ENCODE measurements at places on chromosomes 7 and 10.

- DNase-seq, result no peak
- peaks cover 9% of the 10 kb centered on the region for H3K4me1 ChIP-seq
- no peaks in the 10 kb centered on the region for H3K36me3 ChIP-seq
- no peak overlapping the region for H3K27ac ChIP-seq
These were observed 3.4 kb downstream of the ADCYAP1R1 start for GRCh38 chr7:31055471-31055870.

GRCh38 chr7:68276725-68277124, 1280.1 kb downstream of the TYW1 start:
- peaks cover 8% of the 10 kb centered on the region for H3K4me1 ChIP-seq
- DNase-seq, result no peak
- H3K27ac ChIP-seq, result no peak overlapping the region
- peaks cover 8% of the 10 kb centered on the region for H3K27me3 ChIP-seq

DNA sequence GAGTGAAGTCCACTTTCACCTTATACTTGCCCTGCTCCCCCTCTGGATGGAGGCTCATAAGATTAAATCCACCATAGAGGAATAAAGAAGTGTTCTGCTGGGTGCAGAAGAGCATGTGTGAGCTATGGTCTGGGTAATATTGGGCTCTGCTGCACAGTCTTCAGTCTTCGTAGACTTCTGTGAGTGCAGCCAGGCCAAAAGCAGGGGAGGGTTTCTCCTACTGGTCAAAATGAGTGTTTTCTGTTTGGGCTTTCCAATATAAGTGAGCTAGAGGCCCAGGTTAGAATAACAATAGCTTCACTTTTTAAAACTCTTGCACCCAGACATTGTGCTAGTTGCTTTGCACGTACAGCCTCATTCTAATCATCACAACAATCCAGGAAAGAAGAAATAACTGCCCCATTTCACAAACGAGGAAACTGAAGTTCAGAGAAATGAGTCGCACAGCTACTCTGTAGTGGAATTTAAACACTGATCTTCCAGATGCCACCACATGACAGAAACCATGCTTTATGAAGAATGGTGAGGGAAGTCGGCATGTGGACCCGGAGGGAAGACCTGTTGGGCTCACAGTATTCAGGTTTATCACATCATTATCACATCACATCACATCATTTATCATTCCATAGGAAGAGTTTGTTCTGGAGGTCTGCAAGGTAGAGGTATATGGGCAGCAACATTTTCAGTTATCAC, 23.8 kb upstream of the MSMB start:
- no peaks in the 10 kb centered on the region for H3K36me3 ChIP-seq
- no peaks in the 10 kb centered on the region for H3K27me3 ChIP-seq
- no peak for DNase-seq
- no peak overlapping the region for H3K4me3 ChIP-seq
- H3K4me1 ChIP-seq, result no peaks in the 10 kb centered on the region
- H3K27ac ChIP-seq, result no peak overlapping the region

DNA sequence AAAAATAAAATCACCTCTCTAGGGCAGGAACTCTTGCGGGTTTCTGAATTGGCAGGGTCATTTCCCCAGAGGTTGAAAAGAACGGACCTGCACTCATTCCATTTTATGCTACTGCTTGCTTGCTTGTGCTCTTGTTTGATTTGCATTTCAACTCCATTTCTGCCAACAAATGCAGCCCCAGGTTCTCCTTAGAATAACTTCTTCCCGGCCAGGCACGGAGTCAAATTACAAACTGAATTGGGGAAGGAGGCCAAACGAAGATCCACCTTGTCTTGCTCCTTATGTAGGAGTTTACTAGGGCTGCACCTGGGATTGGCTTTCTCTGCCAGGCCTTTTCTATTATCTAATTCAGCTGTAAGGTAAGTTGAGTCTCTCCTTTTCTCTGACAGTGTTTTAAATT, 79.6 kb downstream of the HGF start:
- H3K36me3 ChIP-seq, result no peaks in the 10 kb centered on the region
- DNase-seq, result peak; percentile 1
- peaks cover 36% of the 10 kb centered on the region for H3K4me1 ChIP-seq
- peaks cover 3% of the 10 kb centered on the region for H3K27me3 ChIP-seq

GRCh38 chr10:114349522-114350215, 54.6 kb downstream of the AFAP1L2 start:
- no peak for DNase-seq
- no peaks in the 10 kb centered on the region for H3K36me3 ChIP-seq
- H3K27ac ChIP-seq, result peak overlapping the region; percentile 78
- no peaks in the 10 kb centered on the region for H3K27me3 ChIP-seq

GRCh38 chr7:148772297-148773089, 73.8 kb downstream of the CUL1 start:
- H3K27me3 ChIP-seq, result no peaks in the 10 kb centered on the region
- peaks cover 27% of the 10 kb centered on the region for H3K4me1 ChIP-seq
- peak overlapping the region; percentile 52 for H3K27ac ChIP-seq
- H3K36me3 ChIP-seq, result peaks cover 49% of the 10 kb centered on the region
- no peak overlapping the region for H3K4me3 ChIP-seq

GRCh38 chr10:80455461-80456349, 1.6 kb downstream of the TSPAN14 start:
- DNase-seq, result no peak
- peaks cover 50% of the 10 kb centered on the region for H3K4me1 ChIP-seq
- H3K4me3 ChIP-seq, result peak overlapping the region; percentile 97
- no peaks in the 10 kb centered on the region for H3K36me3 ChIP-seq

- no peak overlapping the region for H3K27ac ChIP-seq
- H3K27me3 ChIP-seq, result peaks cover 30% of the 10 kb centered on the region
- no peak for DNase-seq
- H3K4me1 ChIP-seq, result peaks cover 24% of the 10 kb centered on the region
- no peaks in the 10 kb centered on the region for H3K36me3 ChIP-seq
These were observed 13.9 kb downstream of the ARHGAP22 start for GRCh38 chr10:48590945-48591344.

DNA sequence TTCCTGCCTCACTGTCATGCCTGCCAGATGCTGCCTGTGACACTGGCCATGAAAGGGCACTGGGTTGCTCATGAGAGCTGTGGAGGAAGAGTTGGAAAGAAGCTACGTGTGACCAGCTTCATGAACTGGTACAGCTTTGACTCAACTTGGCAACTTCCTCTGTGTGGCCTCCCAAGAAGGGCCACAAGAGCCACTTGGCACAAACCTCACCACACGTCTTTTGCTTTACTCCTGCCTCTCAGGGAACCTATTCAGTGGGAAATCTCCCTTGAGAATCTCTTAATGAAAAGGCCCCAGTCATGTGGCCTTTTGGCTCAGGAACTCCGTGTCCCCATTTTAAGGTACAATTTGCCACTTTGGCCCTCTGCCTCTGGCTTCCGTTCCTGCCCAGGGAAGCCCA, 54.5 kb downstream of the FRMD4A start:
- H3K4me1 ChIP-seq, result peaks cover 14% of the 10 kb centered on the region
- H3K36me3 ChIP-seq, result no peaks in the 10 kb centered on the region
- no peak overlapping the region for H3K4me3 ChIP-seq
- no peak overlapping the region for H3K27ac ChIP-seq

DNA sequence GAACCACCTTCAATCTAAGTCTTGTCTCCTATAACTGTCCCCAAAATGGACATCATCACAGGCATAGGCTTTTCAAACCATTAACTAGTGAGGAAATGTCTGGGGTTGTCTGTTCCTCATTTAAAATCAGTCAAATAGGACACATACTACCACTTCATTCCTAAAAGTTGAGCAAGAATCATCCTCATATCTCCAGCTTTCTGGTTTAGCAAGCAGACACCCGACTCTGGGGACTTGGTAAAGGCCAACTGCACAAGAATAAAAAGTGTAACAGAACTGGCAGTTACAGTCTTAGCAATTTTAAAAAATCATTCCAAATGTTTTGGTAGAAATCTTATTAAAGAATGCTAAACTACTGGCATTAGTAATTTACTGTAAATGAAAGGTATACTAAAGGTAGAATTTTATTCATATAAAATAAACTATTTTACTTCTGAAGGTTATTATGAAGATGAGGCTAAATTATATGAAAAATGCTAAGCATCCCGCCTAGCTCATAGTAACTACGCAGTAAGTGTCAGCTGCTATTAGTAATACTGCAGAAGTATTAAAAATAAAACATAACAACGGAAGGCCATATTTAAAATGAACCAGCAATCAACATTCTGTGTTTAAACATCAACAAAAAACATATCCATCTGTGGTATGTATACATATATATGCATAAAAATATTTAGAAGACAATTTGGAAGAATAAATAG, 60.8 kb downstream of the ZNF438 start:
- H3K27ac ChIP-seq, result no peak overlapping the region
- peaks cover 30% of the 10 kb centered on the region for H3K4me1 ChIP-seq
- H3K36me3 ChIP-seq, result no peaks in the 10 kb centered on the region
- peaks cover 2% of the 10 kb centered on the region for H3K27me3 ChIP-seq

DNA sequence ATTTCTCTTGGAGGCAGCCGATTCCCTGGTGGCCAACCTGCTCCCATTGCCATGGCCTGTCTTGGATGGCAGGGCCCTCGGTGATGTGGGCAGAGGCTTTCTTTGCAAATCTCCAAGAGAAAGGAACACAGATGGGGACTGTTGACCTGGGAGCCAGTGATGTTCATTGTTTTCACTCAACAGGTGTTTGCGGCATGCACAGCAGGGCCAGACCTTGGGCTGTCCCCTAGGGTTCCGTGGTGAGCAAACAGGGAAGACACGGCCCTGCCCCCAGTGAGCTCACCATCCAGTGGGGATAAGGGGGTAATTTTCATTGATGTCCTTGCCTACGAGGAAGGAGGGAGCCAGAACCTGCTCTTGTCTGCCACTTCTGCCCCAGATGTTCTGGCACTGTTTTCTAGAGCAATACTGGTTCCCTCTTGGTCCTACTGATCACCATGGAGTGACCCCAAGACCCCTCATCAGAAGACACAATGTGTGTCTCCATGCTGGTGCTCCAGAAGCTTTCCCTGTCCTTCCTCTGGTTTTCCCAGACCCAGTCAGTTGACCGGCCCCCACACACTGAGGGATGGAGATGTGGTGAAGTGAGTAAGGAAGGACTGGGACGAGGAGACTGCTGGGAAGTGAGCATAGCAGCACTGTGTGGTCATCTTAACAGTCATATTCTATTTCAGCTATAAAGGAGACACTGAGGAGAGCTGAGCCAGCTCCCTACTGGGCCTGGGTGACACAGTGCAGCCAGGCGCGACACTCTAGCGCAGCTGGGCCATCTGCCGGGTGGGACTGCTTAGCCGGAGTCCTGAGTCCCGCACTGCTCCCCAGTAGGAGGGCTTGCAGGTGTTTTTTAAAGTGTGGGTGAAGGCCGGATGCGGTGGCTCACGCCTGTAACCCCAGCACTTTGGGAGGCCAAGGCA, 20.4 kb upstream of the FIGNL1 start:
- H3K4me3 ChIP-seq, result no peak overlapping the region
- no peak overlapping the region for H3K27ac ChIP-seq
- DNase-seq, result no peak

DNA sequence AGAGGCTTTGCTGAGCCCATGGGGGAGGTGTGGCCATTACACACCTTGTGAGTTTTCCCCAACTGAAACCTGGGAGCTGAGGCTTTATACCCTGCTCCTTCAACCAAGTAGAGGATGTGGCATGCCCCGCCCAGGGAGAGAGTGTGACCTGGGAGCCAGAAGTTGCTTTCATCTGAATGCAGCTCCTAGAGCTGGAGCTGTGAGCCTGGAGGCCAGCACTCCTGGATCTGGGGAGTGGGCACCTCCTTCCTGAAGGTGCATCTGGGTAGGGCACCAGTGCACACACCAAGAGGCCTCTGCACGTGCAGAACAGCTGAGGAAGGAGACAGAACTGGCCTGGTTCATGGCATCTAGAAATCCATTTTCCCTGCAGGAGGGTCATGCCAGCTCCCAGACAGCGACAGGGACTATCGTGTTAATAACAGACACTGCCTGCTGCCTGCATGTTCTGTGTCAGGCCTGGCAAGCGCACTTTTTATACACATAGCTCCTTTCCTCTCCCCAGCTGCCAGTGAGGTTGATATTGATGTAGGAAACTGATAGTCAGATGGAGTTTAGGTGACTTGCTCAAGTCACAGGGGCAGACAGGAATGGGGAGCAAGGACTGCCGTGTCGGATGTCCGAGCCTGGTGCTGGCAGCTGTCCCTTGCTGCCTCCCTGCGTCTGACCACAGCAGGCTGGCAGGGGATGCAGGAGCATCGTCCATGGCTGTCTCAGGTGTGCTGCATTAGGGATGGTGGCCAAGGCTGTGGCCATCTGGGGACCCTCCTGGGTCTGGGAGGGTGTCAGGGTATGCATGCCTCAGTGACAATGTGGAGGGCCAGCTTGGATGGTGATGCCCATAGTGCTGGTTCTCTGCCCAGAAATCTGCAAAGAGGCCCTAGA, 189.9 kb upstream of the CXCL12 start:
- H3K4me3 ChIP-seq, result no peak overlapping the region
- no peaks in the 10 kb centered on the region for H3K36me3 ChIP-seq
- H3K27me3 ChIP-seq, result peaks cover 27% of the 10 kb centered on the region
- H3K4me1 ChIP-seq, result peaks cover 12% of the 10 kb centered on the region
- H3K27ac ChIP-seq, result no peak overlapping the region

DNA sequence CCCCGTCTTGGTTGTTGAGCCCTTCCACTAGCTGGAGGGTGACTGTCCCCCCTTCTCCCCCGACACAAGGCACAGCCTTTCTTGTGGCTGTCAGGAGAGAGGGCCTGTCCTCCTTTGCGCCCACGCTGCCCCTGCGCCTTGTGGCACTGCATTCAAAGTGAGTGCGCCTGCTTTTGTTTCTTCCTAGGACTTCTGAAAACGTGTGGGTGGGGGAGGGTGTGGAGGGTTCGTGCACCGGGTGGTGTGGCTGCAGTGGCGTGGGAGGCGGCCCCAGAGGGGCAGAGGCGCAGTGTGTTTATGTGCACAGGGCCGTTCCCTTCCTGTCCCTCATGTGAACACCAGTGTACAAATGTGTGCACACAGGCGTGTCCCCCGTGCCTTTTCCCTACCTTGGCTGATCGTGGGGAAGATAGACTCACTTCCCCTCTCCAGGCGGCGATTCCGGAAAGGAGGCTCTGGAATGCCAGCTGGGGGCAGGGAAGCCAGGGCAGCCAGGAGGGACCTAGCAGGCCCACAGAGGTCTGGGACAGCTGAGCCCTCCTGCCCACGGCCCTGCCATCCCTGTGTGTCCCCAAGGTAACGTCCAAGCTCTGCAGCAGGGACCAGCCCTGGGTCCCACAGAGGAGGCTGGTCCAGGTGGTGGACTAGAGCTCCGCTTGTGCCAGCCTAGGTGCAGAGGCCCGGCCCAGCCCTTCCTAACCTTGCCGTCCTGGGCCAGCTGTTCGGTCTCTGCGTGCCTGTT, 88.8 kb downstream of the LHPP start:
- H3K4me1 ChIP-seq, result peaks cover 46% of the 10 kb centered on the region
- DNase-seq, result no peak
- H3K27ac ChIP-seq, result no peak overlapping the region

GRCh38 chr10:74008212-74008731, 10.4 kb downstream of the VCL start:
- H3K36me3 ChIP-seq, result peaks cover 21% of the 10 kb centered on the region
- no peak overlapping the region for H3K27ac ChIP-seq
- peaks cover 11% of the 10 kb centered on the region for H3K4me1 ChIP-seq
- no peak for DNase-seq
- H3K27me3 ChIP-seq, result no peaks in the 10 kb centered on the region
- no peak overlapping the region for H3K4me3 ChIP-seq

- no peak overlapping the region for H3K27ac ChIP-seq
- peaks cover 10% of the 10 kb centered on the region for H3K4me1 ChIP-seq
- DNase-seq, result no peak
- H3K4me3 ChIP-seq, result no peak overlapping the region
- H3K27me3 ChIP-seq, result peaks cover 7% of the 10 kb centered on the region
These were observed 23.8 kb downstream of the MAPK8 start for GRCh38 chr10:48330269-48330668.

All from nephron progenitor cell (in vitro differentiated cells).